GM19239 (cell line): ENCODE measurements at places on chromosomes 4 and X.

GRCh38 chr4:177427192-177427591 lies 15.0 kb downstream of the AGA start:
- DNase-seq: no peak

GRCh38 chr4:32985256-32985655 lies 2265.1 kb downstream of the PCDH7 start:
- no peak for DNase-seq

GRCh38 chrX:124501586-124501985 lies 155.2 kb downstream of the SH2D1A start:
- no peak for DNase-seq

DNA sequence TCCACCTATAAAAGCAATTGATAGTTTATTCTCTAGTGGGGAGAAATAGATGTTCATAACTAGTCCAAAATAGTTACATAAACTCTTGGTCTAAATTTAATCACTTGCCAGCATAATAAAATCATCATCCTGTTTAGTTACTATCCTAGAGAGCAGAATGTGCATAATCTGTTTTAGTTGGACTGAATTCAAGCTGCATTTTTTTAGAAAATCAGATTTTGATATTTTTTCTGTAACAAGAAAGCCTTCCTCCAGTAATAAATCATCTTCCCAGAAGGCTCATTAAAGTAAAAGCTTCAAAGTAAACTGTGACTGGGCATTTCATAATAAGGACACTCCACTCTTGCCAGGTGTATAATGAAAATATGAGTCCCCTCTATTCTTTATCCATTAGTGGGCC lies 453.1 kb downstream of the TRAM1L1 start:
- no peak for DNase-seq

DNA sequence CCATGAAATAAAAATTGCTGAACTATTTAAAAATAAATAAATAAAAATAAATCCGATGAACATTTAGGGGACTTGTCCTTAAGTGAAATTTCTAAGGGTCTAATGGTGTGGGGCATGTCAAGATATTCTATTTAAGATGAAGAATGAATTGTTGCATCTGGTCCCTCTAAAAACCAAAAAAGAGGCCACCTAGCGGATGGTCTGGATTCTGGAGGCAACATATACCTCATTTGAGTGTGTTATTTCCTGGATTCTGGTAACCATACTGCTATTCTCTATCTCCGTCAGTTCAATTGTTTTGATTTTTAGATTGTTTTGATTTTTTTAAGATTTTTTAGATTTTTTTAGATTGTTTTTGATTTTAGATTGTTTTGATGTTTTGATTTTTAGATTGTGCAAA lies 28.3 kb downstream of the AGTR2 start:
- no peak for DNase-seq

DNA sequence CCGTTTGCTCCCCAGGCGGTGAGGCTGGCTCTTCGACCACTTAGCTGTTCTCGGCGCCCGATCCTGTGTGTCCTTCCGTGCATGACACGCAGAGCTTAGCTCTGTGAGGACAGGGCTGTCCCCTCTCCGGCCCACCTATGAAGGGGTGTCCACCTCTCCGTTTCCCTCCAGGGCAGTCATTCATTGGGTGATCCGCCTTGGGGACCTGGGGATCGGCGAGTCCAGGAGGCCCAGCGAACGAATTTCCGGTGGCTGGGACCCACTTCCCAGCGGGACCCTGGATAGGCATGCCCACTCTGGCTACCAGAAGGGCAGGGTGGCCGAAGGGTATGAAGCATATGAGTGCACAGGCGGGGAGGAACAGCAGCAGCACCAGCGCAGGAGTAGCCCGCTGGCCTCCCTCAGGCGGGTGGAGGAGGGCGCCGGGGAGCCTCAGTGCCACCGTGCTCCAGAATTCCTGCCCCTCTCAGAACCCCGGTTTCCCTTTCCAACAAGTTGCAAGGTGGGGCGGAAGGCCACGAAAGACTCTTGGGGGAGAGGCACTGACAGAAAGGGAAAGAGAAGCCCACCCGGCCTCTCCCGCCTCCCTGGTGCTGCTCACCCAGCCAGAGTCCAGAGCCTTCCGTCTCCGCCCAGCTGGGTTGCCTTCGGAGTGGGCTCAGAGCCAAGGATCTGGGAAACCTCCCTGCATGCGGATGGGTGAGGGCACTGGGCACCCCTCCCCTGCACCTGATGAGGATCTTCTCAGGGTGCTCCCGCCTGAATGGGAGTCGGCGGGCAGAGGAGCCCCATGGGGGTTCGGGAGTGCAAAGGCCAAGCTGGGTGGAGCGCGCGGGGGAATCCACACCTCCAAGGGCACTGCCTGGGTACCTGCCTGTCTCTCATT lies 8.6 kb downstream of the HMX1 start:
- no peak for DNase-seq

- no peak for DNase-seq
Observed at GRCh38 chrX:68421636-68422035, 11.7 kb downstream of the OPHN1 start.

DNA sequence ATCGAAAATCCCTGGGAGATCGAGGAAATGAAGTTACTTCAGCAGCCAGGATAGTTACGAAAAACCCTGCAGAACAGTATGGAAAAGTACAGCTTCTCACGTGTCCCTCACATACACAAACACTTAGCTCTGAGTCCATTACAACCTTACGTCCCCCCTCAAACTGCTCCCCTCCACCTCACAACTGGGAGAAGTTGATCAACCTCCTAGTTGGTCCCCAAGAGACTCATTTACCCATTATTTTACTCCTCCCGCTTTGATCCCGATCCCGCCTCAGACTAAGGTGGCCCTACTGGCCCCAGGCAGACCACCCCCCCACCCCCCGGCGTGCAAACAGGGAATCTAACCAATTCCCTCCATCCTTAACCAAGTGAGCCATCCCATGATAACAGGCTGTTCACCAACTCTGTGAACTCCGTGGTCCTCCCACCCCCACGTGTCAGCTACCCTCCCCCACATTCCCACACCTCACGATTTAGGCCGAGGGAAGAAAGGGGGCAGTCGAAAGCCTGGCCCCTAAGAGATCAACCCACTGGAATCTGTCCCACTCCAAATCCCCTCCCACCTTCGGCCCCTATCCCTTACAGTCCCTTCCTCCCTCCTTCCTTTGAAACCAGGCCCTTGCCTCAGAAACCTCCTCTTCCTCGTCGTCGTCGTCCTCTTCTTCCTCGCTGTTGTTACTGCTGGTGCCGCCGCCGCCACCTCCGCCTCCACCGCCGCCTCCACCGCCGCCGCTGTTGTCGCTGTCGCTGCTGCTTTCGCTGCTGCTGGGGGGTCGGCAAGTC lies 755 bp downstream of the ANKRD17 start:
- no peak for DNase-seq

DNA sequence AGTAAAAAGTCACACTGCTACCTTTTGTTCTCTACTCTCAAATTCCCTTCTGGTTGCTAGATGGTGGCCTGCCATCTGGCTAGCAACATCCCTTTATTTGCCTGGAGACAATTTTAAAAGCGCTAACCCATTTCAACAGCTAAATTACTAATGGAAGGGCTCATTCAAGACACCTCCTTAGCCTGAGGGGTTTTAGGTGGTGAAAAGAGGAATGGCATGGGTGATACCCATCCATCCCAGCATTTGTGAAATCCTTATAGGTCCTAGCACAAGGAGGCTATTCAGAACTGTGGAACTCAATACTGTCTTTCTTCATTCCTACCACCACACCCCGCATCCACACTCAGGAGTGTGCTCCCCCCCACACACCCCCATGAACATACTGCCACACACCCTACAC lies 33.5 kb downstream of the ARHGEF9 start:
- DNase-seq: no peak

DNA sequence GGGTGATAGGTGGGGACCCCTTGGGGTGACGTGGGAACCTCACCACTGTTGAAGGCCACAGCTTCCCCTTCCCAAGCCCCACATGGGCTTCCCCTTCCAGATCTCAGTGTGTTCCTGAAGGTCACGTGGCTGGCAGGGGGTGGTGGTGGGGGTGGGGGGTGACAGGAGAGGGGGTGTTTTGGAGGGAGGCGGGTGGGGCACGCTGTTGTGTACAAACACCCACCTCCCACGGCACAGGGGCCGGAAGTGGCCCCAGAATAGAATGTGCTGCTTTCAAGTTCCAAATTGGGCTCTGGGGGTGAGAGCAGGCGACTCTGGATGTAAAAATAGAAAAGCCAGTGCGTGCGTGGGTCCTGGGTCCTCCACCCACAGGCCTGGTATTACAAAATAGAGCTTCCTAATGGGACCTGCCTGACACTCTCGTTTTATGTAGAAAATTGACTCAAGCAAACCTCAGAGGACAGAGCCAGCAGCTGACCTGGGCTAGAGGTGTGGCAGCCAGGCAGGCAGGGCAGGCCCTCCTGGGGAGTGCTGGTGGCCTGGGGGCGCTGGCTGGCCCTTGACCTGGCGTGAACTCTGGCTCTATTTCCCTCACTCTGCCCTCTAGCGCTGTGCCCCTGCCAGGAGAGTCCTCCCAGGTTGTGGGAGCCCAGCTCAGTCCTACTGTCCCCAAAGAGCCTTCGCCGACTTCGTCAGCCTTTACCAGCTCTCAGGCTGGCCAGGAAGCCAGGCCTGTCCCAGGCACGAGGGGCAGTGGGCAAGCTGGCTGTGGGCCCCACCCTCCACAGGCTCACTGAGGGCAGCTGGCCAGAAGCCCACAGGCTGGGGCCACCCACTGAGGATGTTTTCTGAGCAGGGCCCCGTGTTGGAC lies 5.4 kb upstream of the SH3BP2 start:
- DNase-seq: peak; percentile 69

GRCh38 chr4:182346675-182347375 lies 103.6 kb downstream of the TENM3 start:
- DNase-seq: no peak

GRCh38 chrX:39416547-39417260 lies 615.4 kb downstream of the MID1IP1 start:
- no peak for DNase-seq

- DNase-seq: no peak
Observed at GRCh38 chr4:138262030-138262429, 19.9 kb upstream of the SLC7A11 start.

- no peak for DNase-seq
Observed at GRCh38 chr4:54746218-54746617, 88.5 kb downstream of the KIT start.

DNA sequence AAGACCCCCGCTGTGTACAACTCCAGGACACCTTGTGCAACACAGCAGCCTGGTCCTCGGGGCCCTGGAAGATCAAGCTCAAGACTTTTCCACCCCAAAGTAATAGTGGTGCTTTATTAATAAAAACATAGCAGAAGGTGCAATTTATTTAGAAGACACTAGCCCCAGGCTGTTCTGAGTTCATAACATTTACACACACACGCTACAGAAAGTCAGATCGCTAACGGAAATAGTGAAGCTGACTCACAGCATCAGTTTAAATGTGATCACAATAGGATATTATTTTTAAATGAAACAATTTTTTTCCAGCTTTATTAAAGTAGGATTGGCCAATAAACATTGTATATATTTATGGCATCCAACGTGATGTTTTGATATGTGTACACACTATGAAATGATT lies 141.0 kb downstream of the STK32B start:
- no peak for DNase-seq

GRCh38 chr4:185017964-185018772 lies at the start of gene HELT:
HELT (plus strand) TSS chr4:185018490; CDS start chr4:185018929, 439 bp downstream.
- DNase-seq: no peak

GRCh38 chrX:69015156-69015555 lies 150.1 kb downstream of the PJA1 start:
- DNase-seq: no peak

- DNase-seq: no peak
Observed at GRCh38 chr4:109046471-109047201, 255.8 kb downstream of the COL25A1 start.

DNA sequence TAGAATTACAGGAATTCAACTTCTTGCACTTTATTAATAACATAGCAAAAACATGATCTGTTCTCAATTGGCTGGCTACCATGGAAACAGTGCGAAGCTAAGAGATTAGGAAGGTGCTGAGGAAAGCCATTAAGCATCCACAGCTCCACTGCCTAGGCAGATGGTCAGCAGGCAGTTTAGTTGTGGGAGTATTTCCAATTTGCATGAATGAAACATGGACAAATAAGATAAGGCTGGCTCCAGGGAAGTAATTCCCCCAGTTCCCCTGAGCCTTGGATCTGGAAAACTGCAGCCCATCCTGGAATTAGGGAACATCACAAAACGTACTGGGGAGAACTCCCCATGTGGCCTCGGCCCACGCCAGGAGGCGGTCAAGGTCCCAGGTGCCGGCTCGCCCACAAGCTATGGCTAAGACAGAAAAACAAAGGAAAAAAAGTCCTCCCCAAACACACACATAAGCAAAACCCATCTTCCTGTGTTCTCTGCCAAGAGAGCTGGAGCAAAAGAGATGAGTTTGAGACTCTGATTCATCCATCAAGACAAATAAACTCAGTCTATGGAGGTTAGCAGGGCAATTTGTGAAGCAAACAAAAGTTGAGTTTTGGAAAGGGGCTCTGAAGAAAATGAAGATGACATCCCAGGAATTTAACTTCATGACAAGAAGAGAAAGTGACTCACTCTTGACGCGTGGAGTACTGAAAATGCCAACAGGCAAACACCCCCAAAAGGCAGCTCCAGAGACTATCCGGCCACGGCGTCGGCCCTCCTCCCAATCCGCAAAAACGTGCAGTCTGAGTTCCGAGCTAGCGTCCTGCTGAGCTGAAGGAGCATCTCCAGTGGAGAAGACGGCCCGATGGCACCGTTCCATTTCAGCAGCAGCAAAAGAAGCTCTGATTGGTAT lies 45.1 kb downstream of the IGFBP7 start:
- DNase-seq: no peak

GRCh38 chr4:42489095-42489494 lies 91.8 kb downstream of the SHISA3 start:
- peak; percentile 18 for DNase-seq

DNA sequence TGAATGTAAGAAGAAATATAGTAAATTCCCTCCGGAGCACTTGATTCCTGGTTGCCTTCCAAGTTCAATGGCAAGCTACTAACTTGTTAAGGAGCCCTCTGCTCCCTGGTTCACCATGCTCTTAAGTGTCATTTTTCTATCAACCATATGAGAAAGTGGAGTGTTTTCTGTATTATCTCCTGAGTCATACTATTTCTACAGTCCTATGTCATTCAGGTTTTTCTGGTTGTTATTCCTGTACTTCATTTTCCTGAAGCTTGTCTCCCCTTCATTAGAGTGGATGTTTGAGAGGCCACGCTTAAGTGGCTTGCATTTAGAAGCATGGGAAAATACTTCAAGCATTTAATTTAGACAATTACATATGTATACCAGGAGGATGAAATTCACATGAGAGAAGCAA lies 14.7 kb upstream of the EPGN start:
- no peak for DNase-seq

DNA sequence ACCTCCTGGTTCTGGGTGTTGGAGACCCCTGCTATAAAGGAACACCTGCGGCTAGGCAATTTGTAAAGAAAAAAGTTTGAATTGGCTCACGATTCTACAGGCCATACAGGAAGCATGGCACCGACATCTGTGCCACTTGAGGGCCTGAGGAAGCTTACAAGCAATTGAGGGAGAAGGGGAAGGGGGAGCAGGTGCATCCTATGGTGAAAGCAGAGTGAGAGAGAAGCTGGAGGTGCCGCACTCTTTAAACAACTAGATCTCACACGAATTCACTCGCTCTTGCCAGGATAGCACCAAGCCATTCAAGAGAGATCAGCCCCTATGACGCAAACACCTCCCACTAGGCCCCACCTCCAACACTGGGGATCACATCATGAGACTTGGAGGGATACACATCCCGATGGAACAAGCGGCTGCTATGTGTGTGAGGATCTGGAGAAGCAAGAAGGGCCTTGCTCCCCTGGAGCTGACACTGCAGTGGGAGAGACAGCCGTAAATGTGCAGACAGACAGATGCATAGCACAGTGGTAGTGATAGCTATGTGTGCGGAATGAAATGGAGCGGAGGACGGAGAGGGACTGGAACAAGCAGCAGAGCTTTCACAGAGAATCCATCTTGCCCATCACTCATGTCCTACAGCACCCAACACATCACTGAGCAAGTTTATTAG lies 60.7 kb upstream of the HELT start:
- no peak for DNase-seq
